ENCODE measurements at places on chromosomes 12 and 14.

DNA sequence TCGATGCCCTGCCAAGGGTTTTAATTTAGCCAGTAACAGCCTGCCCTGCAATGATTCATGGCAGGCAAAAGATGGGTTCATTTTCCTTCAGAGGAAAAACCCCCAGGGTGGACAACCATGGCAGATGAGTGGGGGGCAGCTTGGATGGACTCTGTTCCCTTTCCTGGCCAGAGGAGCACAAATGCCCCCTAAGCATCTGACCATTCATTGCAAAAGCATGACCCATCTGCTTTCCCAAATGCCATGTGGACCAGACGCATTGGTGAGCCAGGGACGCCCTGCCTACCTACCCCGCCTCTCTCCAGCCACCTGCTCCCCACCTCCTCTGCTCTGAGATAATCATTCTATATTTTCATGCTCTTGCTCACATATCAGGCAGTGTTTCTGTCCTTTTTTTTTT is 281.9 kb downstream of the DPF3 start:
- DNase-seq: no peak

DNA sequence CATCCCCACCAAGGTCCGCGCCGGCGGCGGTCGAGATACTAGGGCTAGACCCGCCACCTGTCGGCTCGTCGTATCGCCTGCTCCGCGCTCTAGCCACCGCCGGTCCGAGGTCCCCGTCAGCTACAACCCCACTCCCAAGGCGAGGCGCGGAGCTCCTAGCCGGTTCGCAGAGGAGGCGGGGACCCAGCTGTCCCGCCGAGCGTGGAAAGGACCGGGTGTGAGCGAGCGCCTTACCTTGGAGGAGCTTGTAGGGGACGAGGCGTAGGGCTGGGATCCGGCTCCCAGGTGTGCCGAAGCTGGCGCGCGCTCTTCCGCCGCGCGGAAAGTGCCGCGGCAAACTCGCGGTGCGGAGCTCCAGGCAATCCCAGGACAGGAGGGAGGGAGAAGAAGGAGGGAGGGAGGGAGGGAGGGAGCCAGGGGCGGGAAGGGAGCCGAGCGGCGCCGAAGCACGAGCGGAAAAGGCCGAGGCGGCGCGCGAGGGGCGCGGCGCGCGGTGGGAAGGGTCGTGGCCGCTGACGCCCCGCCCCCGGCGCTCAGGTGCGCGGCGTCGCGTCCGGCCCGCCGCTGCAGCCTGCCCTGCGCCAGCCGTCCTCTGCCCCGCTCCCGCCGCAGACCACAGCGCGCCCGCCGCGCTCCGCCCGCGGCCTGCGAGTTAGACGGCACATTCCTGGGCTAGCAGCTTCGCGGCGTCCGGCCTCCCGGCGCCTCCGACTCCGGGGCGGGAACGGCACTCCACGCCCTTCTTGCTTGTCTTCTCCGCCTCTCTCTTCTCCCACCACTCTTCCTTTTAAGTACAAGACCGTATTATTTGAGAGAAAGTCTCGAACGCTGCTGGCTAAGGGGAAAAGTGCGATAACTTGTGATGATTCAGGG is at the start of gene PAWR:
PAWR (minus strand) TSS at position 327 of the 873 bp plus-strand sequence. CDS start 720 bp downstream, outside the sequence.
- peak; percentile 70 for DNase-seq

DNA sequence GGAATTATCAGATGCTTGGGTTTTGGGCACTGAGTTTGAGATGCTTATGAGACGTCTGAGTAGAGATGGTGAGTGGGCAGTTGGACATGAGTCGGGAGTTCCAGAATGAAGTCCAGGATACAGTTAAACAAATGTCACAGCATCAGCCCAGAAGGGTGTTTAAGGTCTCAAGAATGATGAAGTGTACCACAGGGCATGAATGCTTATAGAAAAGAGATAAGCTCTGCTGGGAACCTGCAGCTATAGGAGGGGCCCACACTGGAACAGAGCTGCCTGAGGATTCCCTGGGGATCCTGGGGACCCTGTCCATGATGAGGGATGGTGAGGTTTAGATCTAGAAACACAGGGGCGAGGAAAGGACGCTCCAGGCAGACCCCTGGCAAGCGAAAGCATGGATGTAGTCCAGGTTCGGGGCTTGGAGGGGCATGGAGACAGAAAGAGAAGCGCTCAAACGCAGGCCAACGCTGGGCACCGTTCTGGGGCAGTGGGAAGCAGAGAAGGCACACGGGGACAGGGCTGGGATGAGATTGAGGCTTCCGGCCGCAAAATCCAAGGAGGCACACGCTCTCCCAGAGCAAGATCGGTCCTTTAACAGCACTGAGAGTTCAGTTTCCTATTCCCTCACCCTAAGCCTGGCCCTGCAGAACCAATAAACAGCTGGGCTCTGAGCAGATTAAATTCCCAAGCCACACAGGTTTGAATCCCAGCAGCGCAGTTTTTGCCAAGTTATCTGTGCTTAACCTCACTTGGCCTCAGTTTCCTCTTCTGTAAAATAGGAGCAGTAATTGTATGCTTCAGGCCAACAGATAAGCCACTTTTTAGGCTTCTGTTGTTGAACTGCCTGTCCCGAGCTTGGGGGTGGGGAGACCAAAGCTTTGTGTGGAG is 52.9 kb downstream of the EID3 start:
- DNase-seq: no peak

DNA sequence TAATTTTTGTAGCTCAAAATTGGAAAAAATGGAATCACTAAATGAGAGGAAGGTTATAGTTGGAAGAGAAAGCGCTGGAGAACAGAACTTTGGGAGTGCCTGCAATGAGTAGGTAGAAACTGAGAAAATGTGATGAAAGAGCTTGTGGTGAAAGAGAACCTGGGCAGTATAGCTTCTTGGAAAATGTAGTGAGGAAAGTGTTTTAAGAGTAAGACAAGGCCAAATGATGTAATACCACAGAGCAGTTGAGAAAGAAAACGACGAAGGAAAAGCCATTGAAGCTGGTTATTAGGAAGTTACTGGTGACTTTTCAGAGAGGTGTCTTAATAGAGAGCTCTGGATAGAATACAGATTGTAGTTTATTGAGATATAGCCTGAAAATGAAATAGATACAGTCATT is 255.3 kb downstream of the AEBP2 start:
- DNase-seq: no peak

DNA sequence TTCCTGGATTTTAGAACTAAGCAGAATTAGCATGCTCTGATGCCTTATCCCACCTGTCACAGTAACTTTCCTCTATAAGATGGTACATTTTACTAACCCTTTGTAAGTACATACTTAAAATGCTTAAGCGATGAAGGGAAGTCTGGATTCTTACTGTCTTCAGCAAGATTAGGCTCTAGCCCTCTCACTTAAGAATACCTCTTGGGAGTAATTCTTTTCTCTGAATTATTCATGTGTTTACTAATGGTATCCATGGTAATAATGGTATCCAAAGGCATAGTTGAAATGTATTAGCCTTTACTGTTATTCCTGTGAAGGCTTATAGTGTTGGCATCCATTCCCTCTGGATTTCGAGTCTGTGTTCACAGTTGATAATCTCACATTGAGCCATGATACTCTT is 176.9 kb downstream of the MON2 start:
- no peak for DNase-seq

DNA sequence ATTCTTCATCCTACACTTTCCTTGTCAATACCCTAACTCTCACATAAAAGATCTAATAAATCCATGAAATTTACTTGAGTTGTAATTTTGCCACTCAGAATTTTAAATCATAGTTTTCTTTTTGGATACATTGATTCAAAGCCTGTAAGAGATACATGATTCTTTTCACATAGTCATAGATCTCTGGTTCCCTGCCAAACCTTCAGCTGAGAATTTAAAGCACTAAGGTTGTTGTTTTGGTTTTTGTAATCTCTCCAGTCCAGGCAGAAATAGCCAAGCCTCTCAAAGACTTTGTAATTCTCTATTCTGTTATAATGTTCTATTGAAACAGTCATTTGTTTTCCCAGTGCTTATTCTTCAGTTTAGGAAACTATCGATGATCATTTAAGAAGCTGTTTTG is 273.9 kb downstream of the TRHDE start:
- no peak for DNase-seq

GRCh38 chr14:67934087-67934486 is 114.5 kb downstream of the RAD51B start:
- DNase-seq: peak; percentile 79

DNA sequence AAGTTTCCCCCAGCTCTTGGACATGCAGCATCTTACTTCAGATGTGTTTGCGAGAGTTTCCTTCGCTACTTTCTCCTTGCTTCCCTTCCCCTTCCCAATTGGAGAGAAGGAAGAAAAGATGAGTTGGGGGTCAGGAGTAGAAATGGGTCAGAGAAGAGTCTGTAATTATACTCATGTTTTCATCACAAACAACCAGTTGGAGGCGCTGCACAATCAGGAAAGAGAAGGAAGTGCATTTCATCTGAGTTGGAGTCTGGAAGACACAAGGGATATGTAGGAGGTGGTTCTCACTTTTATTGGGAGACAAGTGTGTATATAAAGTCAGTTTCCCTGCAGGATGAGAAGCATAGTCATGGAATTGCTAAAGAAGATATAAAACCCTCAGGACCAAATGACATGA is 31.3 kb upstream of the VSX2 start:
- peak; percentile 37 for DNase-seq

DNA sequence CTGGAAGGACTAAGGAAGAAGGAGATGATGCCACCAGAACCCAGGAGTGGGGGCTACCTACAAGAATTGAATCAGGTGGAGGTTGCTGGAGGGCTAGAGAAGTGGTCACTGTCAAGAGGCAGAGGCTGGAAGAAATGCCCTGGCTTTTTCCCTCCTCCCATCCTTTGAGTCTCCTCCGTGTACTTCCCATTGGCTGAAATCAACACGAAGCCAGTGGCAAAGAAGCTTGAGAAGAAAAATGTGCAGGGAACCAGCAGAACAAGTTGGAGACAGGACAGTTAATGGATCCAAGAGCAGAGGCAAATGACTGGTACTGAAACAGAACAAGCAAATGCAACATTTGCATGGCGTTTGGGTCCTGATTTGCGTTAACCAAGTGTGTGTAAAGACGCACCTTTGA is 9.1 kb upstream of the FBLN5 start:
- no peak for DNase-seq

DNA sequence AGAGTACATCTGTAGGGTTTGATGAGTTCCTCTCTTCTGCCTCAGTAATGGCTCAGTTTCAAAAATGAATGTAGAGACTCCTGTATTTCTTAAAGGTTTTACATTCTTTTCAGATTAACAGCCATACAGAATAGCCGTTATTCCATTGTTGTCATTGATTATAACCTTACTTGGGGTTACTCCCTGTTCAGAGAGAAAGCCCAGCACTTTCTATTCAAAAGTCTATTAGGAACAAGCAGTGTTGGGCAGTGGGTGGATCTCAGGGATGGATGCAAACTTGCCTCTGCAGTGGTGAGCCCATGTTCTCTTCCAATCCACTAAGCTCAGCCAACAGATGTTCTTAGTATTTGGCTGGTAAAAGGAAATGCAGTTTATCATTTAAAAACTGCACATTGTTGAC is 342.6 kb upstream of the E2F7 start:
- no peak for DNase-seq

- DNase-seq: peak; percentile 13
These were observed 159.4 kb upstream of the TMTC2 start for GRCh38 chr12:82527165-82527780.

DNA sequence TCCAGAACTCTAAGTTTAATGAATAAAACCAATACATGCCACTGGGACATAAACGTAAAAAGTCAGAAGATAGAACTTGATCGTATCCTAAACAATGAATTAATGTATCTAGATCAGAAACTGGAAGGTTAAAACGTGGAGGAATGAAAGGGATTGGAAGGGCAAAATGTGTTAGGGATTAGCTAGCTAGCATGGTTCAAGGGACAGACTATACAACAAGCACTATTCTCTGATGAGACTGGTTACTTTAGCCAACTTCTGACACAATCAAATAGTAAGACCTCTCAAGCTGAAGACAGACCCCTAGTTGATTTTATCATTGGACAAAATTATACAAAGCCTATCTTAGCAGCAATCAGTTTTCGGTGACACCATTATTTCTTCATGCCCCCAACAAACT is 18.7 kb upstream of the OXA1L start:
- no peak for DNase-seq

- DNase-seq: no peak
These were observed 184.0 kb upstream of the PARP11 start for GRCh38 chr12:4056910-4057845.

- DNase-seq: no peak
These were observed 12.7 kb downstream of the SPTLC2 start for GRCh38 chr14:77603654-77604255.

DNA sequence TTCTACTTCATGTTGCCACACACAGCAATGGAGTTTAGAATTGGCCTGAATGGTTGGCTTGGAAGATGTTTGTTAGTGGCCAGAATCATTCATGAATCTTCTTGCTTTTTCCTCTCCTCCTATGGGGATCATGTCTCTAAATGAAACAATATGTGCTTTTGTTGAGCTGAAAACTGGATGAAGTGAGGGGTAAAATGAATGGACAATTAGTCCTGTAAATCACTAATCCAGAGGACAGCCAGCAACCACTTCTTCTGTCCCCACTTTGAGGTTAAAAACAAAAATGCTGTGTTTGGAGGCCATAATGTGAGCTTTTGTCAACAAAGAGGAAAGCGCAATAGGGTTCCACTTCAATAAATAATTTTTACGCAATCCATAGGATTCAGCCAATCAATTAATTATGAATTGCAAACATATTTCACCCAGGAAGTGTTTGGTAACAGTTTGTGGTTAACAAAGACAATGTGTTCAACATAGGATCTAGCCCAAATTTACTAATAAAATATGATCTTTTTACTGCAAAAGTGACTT is 30.3 kb upstream of the AMIGO2 start:
- DNase-seq: no peak

- no peak for DNase-seq
These were observed 152.9 kb downstream of the CAND1 start for GRCh38 chr12:67422081-67422480.

- no peak for DNase-seq
These were observed 54.4 kb downstream of the RASSF9 start for GRCh38 chr12:85781766-85782165.

- DNase-seq: peak; percentile 98
These were observed 5.5 kb upstream of the CISTR start for GRCh38 chr12:53757101-53757770.

- no peak for DNase-seq
These were observed 227.4 kb downstream of the ALX1 start for GRCh38 chr12:85507456-85507855.

DNA sequence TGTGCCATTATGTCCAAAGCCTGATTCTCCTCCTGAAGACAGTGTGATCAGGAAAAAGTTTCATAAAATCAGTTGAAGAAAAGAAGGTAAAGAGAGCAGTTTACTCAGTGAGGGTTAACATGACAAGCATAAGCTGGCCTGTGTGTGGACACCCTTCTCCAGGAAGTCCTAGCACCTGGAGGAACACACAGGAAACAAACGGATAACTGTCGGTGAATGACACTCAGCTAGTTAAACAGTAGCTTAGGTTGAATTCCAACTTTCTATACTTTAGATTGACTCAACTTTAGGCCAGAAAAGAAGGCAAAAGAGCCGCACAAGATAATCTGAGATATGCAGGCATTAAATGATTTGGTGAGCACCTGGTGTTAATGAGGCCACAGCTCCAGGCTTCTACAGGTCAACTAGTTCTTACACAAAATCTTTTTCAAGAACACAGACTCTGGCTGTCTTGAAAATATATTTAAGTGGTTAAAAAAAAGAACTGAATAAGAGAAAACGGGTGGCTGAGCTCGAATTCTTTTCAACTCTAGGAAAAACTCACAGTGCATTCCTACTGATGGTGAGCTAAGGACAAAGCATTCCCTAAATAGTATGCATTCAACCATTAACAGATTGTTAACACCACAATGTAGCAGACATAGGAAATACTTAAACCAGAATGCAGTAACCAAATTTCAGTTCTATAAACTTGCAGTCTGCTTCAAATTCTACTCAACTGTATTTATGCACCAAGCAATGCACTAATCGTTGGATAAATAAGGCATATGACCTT is 56.9 kb upstream of the TSPAN8 start:
- peak; percentile 41 for DNase-seq
